ENCODE measurements at places on chromosomes 6 and 20.

GRCh38 chr6:158499601-158500000, 60.3 kb upstream of the TMEM181 start:
- DNase-seq: no peak

- DNase-seq: no peak
Measured at GRCh38 chr6:17574866-17575560, 25.1 kb upstream of the FAM8A1 start.

- DNase-seq: no peak
Measured at GRCh38 chr20:34251619-34252018, 10.4 kb downstream of the ASIP start.

GRCh38 chr6:87753131-87753685, 51.2 kb upstream of the AKIRIN2 start:
- no peak for DNase-seq

All from DMS 273 treated with DMSO at 0.1 percent for 48 hours (cell line).